Caki2 (cell line): ENCODE measurements at places on chromosomes 13 and 19.
A peak's percentile ranks its signal among the peaks of the same experiment; 100 is the strongest.

GRCh38 chr19:6250909-6251308 lies 28.9 kb downstream of the MLLT1 start:
- no peak for DNase-seq

DNA sequence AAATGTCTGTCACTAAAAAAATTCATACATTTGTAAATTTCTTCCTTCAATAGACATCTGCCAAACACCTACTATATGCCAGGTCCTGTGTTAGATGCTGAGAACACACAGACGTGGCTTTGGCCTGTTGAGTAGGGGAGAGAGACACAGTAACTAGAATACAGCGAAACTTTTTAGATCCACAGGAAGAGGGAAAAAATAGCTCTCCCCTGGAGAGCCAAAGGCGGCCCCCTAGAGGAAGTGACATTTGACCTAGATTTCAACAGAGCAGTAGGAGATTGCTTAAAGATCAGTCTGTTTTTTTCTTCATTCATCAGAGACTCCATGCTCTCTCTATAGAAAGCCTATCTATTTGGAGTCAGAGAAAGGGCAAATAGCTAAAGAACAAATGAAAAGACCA lies 11.3 kb downstream of the LCP1 start:
- no peak for DNase-seq

DNA sequence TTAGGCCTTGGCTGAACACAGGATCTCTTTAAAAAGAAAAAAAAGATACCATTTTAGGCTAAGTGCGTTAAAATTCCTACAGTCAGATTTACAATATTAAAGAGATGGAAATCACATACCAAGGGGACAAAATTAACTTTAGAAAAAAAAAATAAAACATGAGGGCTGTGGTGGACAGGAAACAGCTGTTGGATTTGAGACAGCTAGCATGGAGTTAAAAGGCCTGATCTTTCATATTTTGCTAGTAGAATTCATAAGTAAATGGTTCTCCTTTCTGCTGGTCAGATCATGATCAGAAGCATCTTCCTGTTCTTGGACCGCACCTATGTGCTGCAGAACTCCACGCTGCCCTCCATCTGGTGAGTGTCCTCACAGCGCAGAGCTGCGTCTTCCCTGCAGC lies 19.7 kb downstream of the CUL4A start:
- no peak for DNase-seq

DNA sequence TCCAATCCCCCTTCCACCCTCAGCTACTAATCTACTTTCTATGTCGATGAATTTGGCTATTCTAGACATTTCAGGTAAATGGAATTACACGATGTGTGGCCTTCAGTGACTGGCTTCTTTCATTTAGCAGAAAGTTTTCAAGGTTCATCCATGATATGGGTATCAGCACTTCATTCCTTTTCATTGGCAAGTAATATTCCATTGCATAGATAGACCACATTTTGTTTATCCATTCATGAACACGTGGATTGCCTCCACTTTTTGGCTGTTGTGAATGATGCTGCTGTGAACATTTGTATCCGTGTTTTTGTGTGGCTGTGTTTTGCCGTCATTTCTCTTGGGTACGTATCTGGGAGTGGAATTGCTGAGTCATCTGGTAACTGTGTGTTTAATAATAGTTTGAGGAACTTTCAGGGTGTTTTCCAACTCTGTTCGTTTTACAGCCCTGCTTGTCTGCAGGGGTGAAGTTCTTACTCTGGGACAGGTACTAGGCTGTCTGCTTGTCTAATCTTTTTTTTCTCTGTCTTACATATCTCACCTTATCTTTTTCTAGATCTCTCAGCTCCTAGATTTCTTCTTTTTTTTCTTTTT lies 32.5 kb downstream of the MARK4 start:
- DNase-seq = no peak

- DNase-seq = no peak
Observed at GRCh38 chr19:2412449-2412848, 14.9 kb downstream of the TIMM13 start.

GRCh38 chr19:39112338-39112890 lies 13.2 kb upstream of the PAK4 start:
- DNase-seq = peak; percentile 85
